ENCODE measurements at places on chromosomes 7 and 10.

GRCh38 chr7:117470777-117471176, 9.0 kb upstream of the CFTR start:
- DNase-seq, result no peak

DNA sequence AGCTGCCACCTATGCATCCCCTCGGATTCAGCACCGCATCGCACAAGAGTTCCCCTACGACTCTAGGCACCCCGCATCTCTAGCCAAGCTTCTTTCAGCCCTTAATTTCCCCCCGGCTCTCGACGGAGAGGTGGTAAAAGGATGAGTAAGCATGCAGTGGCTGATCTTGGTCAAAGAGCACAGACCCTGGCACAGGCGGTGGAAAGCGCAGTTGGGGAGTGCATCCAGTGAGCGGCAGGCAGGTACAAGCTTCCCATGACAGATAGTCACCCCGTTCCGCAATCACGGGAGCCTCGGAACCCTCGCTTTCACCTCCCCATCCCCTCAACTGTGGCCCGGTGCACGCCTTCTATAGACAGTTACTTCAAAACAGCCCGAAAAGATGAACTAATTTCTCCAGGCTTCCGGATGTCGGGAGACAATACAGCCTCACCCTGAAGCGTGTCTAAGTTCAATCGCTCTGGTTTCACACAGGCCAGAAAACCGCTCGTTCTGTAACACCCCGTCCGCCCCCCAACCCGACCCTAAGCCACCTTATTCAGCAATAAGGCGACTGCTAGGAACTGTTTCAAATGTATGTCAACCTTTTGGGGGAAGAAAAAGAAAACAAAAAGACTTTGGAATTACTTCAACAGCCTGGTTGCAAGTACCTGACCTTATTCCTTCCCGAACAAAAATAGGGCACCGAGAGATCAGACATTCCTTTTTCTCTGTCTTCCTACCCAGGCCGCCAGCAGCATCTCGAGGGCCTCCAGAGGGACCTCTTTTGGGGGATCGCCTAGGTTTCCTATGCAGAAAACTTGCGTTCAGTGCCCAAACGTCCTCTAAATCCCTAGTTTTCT, 1.4 kb downstream of the RHEB start:
- no peak for DNase-seq

- DNase-seq, result no peak
Measured at GRCh38 chr7:144908324-144908723, 72.5 kb upstream of the TPK1 start.

- no peak for DNase-seq
Measured at GRCh38 chr10:117239051-117239450, 1.9 kb upstream of the SLC18A2 start.

GRCh38 chr7:22639396-22639795, 87.6 kb upstream of the IL6 start:
- DNase-seq, result no peak

DNA sequence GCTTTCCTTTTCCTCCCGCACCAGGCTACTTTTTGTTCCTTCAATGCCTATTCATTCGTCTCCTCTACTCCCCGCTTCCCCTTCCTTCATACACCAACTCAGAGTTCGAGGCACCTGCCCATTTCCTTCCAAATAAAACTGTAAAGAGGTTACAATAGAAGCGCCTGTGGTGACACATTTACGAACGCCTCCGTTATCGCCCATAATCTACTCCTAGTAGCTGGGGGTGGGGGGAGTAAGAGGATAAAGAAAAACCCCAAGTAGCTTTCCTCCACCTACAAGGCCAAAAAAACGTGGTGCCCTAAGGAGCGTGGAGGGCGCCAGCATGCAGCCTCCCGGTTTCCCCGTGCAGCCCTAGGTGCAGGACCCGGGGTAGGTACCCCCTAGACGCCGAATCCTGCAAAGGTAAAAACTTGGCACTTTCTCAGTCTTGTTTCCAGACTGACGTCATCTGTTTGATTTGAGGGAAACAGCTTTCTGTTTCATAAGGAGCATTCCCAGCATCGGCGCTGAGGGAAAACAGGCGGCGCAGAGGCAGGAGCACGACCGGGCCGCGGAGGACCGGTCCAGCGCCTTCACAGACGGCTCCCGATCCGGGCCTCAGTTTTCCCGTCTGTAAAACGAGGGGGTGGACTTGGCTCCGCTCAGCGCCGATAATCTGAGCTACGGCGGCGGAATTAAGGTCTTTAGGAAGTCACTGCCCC, 922 bp downstream of the PPA1 start:
- DNase-seq, result peak; percentile 61

Data from cerebellum (tissue), 4 donors.